ENCODE measurements at places on chromosomes 12 and 14.

GRCh38 chr12:57549909-57550640, at the start of gene KIF5A:
Gene KIF5A (plus strand): TSS chr12:57550044. CDS start chr12:57550272, 228 bp downstream.
- peak; percentile 81 for DNase-seq

- no peak for DNase-seq
Observed at GRCh38 chr12:109832541-109833306, 474 bp downstream of the TRPV4 start.

DNA sequence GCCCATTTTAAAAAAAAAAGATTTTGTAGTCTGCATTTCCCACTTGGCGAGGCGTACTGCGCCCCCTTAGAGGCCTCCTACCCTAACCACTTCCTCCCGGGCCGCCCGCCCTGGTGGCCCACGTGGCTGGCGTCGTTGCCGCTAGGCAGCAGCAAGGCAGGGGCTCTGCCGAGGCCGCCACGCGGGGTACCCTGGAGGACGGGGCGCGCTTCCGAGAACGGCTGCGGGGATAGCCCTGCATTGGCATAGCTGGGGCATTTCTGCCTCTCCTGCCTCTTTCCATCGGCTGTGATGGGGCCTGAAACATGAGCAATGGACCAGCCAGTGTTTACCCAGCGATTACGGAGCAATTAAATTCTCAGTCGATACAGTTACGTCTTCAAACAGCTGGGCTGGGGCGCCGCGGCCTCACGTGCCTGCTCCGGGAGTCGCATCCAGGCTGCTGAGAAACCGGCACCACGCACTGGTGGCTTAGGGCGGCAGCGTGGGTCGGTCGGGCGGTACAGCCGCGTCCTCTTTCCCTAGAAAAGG, 38.0 kb downstream of the IQSEC3 start:
- no peak for DNase-seq

GRCh38 chr12:57049890-57050289, at the start of gene MYO1A:
Gene MYO1A (minus strand): TSS chr12:57050129. CDS start chr12:57048323, 1,806 bp downstream.
- DNase-seq = peak; percentile 43

DNA sequence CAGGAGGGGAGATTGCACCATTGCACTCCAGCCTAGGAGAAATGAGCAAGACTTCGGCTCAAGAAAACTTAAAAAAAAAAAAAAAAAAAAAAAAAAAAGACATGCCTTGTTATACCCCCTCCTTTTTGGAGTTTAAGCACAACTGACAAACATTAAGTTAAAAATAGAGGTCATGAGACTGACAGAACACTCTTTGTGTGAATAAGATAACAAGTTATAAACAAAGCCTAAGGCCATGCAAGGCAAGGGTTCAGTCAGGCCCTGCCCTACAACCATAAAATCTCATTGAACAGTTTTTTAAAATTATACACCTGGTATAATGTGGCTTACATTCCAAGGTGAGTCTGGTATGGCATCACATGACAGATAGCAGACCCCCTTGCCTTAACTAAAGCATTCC, 39.3 kb downstream of the TSPAN19 start:
- DNase-seq = no peak

- DNase-seq = no peak
Observed at GRCh38 chr12:49503674-49504180, 35.1 kb upstream of the KCNH3 start.
